ENCODE measurements at places on chromosomes 3 and 15.
A peak's percentile ranks its signal among the peaks of the same experiment; 100 is the strongest.

DNA sequence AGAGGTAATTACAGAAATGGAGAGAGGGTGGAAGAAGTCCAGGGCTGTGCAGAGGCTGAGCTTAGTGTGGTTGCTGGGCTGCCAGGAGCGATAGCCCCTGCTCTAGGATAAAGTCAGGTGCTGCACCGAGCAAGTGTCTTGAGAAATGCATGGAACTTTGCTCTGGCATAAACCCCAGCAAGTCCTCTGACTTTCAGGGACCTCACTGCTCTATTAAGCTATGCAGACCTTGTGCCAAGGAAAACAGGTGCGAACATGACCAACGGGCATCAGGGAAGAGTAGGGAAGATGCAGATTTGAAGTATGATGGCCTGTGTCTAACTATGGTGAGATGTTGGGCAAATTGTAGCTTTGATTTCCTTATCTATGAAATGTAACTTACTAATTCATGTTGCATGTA lies 416.8 kb downstream of the NR2F2 start:
- DNase-seq, result no peak

DNA sequence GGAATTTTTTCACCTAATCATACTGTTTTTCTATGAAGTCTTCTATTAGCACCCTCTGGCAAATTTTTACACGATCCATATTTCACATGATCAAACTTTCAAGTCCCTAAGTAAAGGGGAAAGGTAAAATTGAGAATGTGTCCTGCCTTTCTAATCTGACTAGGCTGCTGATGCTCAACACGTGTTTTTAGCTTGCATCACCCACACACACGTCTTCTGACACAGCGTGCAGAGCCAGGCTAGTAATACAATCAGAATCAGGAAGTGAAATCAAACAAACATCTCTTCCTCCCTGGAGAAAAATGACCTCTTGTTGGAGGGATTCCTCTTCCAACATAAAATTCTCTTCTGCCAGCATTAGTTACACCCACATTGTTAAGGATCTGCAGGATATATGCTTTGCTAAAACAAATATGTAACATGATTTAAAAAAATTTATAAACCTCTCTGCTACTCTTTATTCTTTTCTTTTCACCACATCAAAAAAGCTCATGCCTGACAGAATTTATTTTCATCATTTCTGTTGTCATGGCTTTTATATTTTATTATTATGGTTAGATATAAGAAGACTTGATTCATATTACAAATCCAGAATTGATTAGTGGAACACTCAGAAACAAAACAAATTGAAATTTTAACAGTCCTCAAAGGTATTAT lies 122.4 kb downstream of the RAP2B start:
- no peak for DNase-seq

GRCh38 chr3:149575961-149576564 lies 81.8 kb downstream of the WWTR1 start:
- no peak for DNase-seq

GRCh38 chr3:39254806-39255449 lies 24.9 kb downstream of the CX3CR1 start:
- no peak for DNase-seq

DNA sequence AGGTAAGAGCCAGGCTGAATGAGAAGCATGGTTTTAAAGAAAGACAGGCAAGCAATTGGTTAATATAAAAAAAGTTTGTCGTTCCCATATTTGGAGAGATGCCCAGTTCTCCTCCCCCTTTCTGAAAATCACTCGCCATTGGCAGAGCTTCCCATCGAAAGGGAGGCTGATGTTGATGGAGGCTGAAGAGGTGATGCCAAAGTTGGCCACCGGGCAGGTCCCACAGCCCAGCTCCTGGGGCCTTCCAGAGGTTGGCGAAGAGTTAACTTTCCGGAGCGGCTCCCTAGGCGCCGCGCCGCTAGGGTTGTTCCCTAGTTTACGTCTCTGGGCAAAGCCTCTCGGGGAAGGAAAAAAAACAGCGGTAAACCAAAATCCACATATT lies 793 bp downstream of the PCOLCE2 start:
- DNase-seq, result no peak

- DNase-seq, result no peak
These were observed 50.7 kb upstream of the CCR2 start for GRCh38 chr3:46303240-46303639.

- no peak for DNase-seq
These were observed 78.4 kb upstream of the RAD18 start for GRCh38 chr3:9041626-9042025.

DNA sequence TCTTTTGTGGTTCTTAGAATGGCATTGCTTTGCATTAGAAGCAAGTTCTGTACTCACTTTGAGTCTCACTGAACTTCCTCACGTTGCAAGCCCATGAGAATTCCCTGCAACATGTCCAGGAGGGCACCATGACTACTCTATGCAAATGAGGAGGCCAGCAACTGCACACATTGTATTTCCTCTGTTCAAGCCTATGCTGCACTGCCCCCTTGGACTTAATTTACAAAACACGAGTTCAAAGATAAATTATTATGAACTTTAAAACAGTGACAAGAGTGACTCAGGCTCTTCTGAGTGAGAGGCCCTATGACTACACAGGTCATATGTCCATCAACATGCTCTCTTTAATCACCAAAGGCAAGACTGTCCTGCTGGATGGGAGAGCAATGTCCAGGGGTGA lies 484.2 kb upstream of the ATP11B start:
- DNase-seq, result no peak

- DNase-seq, result peak; percentile 46
These were observed 18.7 kb downstream of the IGSF11 start for GRCh38 chr3:119015942-119016341.

DNA sequence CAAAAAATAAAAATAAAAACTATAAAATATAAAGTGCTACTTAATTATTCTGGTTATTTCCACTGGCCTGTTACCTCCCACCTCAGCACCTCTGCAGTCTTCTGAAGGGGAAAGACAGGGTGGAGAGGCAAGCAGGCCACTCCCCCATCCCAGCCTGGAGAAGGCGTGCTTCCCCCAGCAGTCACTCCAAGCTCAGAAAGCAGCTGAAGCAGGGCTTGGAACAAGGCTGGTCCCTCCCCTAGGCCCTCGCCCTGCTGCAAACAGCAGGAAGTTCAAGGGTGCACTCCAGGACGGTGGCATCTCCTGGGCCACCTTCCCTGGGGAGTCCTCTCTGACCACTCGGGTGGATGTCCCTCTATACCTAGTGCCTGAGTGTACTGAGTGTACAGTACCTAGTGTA lies 21.4 kb downstream of the CACNA2D2 start:
- DNase-seq, result no peak

- DNase-seq, result no peak
These were observed 4.1 kb downstream of the CCR9 start for GRCh38 chr3:45890405-45890804.

DNA sequence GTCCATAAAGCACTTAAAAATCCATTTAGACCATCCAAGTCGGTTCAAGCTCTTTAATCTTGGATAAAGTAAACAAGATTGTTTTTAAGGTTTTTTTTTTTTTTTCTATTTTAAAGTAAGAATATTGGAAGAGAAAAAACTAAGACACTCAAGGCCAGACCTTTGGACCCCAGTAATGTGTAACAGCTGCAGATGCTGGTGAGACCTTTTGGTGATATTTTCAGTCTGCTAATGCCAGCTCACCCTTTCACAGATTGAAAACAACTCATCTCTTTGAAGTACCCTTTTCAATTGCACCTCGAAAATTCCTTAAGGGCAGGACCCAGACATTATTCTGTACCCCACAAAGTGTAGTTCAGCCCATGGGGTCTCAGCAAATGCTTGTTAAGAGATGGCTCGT lies 260.7 kb upstream of the CTNNB1 start:
- DNase-seq, result no peak

- DNase-seq, result no peak
These were observed 146.0 kb downstream of the ADAMTS9 start for GRCh38 chr3:64541803-64542202.

GRCh38 chr15:62809115-62809967 lies 233.2 kb upstream of the TPM1 start:
- DNase-seq, result no peak

DNA sequence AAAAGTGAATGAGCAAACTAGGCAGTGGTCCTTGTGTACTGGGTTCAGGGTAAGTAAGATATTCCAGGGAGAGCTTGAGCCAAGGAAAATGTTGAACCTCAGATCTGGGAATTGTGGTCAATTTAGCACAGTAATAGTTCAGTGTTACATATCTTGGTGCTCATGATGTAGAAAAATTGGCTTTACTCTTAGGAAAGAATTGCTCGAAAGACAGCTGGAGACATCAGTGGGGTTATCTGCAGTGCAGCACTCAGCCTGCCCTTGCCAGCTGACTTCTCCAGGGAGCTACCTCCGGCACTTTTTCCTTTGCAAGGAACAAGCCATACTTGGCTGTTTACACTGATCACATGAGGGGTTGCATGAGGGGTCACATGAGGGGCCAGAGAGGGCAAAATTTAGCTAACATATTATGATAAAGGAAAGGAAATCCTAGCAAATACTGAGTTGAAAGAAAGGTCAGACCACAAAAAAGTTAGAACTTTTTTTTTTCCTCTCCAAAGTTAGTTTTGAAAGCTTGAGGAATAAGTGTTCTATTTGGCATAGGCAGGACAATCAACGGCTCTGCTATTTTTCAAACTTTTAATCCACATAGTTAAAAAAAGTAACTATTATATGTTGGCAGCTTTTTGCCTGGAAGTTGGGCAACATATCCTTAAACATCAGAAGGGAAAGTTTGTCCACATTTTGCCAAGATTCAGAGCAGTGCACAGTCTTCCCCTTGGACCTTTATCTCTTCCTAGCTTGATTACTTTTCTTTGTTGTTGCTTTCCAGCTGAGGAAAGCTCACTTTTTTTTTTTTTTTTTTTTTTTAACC lies 92.4 kb downstream of the COL6A6 start:
- no peak for DNase-seq

DNA sequence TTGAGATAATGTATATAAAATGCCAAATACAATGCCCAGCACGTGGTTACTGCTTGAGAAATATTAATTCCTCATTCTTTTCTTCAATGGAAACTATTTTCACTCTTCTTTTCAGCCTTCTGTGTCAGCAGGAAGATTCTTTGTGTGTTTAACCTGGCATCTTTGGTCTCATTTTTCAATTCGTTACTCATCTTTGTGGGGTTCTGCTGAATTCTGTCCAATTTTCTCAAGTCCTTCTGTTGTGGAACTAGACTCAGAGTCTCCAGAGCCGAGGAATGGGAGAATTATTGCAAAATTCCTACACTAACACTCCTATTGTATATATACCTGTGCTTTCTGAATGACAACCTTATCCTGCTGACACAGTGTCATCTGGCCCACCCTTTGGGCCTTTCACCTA lies 96.8 kb upstream of the RGMA start:
- DNase-seq, result no peak

- no peak for DNase-seq
These were observed 244.3 kb downstream of the NTRK3 start for GRCh38 chr15:88012233-88012632.

DNA sequence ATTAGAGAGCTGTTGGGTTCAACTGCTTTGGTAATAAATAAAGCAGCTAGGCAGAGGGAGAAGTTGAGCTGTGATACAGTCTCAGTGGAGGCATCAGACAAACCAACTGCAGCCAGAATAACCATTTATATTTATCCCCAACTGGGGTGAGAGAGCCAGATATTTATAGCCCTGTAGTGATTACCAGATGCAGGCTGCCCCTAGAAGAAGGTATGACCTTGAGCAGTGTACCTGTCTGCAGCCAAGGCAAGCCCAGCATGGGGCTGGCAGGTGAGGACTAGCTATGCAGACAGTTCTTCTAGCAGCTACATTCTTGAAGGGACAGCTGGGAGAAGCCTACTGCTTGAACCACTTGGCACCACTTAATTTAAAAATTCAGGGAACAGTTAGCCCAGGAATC lies 144.4 kb upstream of the EPHA3 start:
- no peak for DNase-seq

DNA sequence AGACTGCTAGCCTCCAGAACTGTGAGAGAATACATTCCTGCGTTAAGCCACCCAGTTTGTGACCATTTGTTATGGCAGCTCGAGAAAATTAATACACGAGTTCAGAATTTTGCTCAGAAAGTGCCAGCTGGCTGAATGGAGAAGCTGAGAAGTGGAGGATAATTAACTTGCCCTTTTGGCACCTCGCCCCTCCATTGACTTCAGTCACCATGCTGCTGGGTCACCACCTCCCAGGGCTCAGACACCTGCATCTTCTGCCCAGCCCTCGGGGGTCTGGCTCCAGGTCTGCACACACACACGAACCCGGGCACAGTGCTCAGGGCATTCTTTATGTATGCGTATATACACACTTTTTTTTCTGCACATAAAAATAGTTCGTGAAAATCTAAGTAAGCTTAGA lies 32.0 kb downstream of the AMOTL2 start:
- DNase-seq, result no peak

GRCh38 chr15:94042180-94042928 lies 189.0 kb upstream of the MCTP2 start:
- no peak for DNase-seq

DNA sequence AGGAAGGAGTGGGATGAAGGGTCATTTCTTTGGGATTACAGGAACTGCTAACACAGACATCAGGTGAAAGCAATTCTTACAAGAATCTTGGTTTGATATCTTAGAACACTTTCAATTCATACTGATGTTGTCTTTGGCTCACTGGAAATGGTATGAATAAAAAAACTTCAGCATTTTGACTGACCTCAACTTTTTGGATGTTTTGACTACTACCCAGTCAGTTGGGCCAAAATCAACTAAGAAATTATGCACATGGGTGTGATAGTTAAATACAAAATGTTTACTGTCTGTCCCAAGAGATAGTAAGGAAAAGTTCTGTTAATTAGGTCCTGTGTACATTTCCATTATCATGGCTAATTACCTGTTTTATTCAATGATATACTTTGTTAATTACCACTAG lies 165.5 kb upstream of the LRIG1 start:
- DNase-seq, result no peak

DNA sequence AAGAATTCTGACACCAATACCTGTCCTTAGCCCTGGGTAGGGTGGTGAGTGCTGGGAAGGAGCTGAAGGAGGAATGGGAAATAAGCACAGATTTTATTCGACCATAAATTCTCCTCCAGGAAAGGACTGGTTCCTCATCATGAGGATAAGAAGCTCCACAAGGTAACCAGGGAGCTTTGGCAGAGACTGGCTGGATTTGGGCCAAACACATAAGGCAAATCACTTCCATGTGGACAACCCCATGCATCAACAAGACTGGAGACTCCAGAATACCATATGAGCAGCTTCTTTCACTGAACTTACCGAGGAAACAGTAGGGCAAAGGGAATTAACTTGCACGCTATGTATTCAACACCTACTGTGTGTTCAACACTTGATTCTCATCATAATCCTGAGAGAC lies 312.5 kb downstream of the NTRK3 start:
- no peak for DNase-seq

DNA sequence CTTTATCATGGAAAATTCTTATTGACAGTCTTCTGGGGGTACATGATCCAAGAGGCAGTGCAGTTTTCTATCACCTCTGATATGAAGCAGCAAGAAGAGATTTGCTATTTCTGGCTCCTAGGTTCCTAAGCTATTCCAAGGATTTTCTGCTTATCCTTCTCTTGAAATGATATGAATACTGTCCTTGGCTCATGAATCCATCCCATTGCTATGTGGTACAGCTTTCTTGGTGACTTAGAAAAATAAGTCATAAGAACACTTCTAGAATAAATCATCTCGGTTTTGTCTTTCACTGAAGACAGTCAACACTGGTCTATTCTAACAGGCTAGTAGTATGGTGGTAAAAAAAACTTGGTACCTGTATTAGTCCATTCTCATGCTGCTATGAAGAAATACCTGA lies 333.6 kb upstream of the RASGRP1 start:
- no peak for DNase-seq

GRCh38 chr3:195401943-195402342 lies 40.9 kb downstream of the ACAP2 start:
- no peak for DNase-seq

All from H1 (cell line).